Umbilical cord (tissue), 2 donors: ENCODE measurements at places on chromosomes 12 and 14. TPM values are rescaled to one million over a fixed set of nuclear protein-coding genes. Genes with fewer than 3 reads are reported as not detected.

- DNase-seq, result no peak
Observed at GRCh38 chr14:53331921-53332320, 178.8 kb upstream of the DDHD1 start.

DNA sequence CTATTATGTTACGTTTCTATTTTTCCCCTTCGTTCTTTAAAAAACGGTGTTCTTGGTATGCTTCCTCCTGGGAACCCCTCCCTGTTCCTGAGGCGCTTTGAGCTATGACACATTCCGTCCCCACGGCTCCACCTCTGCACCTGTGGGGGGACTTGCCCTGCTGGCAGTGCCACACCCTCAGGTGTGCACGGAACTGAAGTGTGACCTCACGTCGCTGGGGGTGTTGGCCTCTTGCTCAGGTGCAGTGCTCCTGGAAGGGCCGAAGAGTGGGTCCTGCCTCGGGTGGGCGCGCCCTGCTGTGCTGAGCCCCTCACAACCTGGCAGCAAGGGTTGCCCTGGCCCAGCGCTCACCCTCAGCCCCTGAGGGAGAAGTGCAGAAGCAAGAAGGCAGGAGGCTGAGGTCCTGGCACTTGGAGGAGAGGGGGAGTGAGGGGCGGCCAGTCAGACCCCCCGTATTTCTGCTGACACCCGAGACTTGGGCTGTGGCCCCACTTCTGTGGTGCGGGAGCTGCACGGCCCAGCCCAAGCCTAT is 4.9 kb downstream of the AMN start:
- DNase-seq, result peak; percentile 26

DNA sequence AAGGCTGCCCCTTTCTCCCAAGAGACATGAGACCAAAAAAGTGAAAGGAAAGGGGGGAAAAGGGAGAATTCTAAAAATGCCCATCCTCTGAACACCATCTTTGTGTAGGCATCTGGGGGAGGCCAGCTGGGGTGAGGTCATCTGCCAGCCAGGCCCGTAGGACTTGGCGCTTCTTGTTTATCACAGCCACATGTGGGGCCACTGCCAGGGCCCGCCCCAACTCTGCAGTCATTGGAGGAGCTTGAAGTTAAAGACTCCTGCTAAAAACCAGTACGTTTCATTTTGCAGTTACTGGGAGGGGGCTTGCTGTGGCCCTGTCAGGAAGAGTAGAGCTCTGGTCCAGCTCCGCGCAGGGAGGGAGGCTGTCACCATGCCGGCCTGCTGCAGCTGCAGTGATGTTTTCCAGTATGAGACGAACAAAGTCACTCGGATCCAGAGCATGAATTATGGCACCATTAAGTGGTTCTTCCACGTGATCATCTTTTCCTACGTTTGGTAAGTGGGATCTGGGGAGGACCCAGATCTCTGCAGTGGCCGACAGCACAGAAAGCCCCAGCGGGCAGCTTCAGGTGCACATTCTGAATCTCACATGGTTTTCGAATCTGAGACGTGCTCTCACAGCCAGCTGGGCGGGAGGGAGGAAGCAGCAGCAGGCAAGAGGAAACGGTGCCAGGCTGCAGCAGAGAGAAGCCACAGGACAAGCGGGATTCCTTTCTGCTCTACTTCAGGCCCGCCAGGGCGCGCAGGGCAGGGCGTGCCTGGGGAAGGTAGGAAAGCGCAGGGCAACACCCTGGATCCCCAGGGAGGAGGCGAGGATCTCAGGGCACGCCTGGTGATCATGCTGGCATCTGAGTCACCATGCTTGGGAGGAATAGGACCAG is at the start of gene P2RX7:
Gene P2RX7, plus strand, starts transcription at position 276 of the 881 bp plus-strand sequence. Its CDS starts 95 bp downstream, at position 371.
- peak; percentile 83 for DNase-seq

GRCh38 chr14:88351966-88352691 is 29.1 kb upstream of the KCNK10 start:
- peak; percentile 33 for DNase-seq

- DNase-seq, result peak; percentile 93
Observed at GRCh38 chr12:21891751-21892217, 49.4 kb downstream of the ABCC9 start.

GRCh38 chr14:104882325-104882973 is 17.4 kb downstream of the CEP170B start:
- no peak for DNase-seq

INHBC gene
- total RNA-seq, result not detected

CLEC9A gene
- total RNA-seq, result 36.4 TPM

AKAP6 gene
- 76.3 TPM for total RNA-seq

ZDHHC17 gene
- 105 TPM for total RNA-seq

HOXC5 gene
- total RNA-seq, result 1.2 TPM

FGD4 gene
- total RNA-seq, result 6.5 TPM

TSHR gene
- total RNA-seq, result 13.0 TPM

ASCL4 gene
- not detected for total RNA-seq

GRCh38 chr12:13152281-13152680 is 44.2 kb upstream of the EMP1 start:
- DNase-seq, result no peak

- DNase-seq, result no peak
Observed at GRCh38 chr12:96985515-96986362, 78.7 kb downstream of the NEDD1 start.

- no peak for DNase-seq
Observed at GRCh38 chr14:90554341-90554740, 157.5 kb downstream of the CALM1 start.

- no peak for DNase-seq
Observed at GRCh38 chr14:99351166-99352007, 79.4 kb upstream of the BCL11B start.

ANKS1B gene
- total RNA-seq, result 65.5 TPM

DNA sequence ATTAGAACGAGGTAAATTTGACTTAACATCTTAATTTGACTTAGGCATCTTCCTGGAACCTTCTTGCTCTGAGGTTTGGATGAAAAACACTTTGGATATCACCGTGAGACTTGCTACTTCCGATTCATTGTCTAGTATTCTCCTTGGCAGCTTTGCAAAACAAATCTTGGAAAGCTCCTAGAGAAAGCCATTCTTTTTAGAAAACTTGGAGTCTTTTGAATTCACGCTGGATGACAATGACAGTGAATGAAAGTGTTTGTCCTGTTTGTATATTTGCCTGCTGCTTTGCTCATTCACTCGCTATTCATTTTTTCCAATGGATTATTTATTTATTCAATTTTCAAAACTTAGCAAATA is 222.1 kb upstream of the HMGA2 start:
- DNase-seq, result no peak

EXOC3L4 gene
- total RNA-seq, result 0.72 TPM

DNA sequence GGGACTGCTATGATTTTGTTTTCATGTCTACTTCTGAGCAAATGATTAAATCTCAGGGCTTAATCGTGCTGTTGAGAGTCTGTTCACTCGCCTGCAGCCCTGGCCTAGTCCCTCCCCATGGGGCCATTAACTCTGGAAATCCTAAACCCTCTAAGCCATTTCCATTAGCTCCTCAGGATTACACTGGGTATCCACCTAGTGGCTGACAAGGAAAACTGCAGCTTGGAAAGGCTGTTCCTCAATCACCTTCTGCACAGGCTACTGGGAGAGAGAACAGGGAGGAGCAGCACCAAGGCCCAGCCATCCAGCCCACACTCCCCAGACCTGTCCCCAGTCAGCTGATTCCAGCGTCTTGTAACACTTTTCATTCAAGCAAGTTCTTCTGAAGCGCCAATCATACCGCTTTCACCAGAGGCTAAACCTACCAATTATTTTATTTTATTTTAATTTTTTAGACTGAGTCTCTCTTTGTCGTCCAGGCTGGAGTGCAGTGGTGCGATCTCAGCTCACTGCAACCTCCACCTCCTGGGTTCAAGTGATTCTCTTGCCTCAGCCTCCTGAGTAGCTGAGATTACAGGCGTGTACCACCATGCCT is 48.7 kb downstream of the NEUROD4 start:
- DNase-seq, result peak; percentile 34

GRCh38 chr14:99263564-99264330 is 8.2 kb downstream of the BCL11B start:
- DNase-seq, result no peak

RPL41 gene
- 3,505 TPM for total RNA-seq

GRCh38 chr12:19689226-19689625 is 249.9 kb downstream of the AEBP2 start:
- no peak for DNase-seq

- DNase-seq, result no peak
Observed at GRCh38 chr12:67453191-67453590, 184.0 kb downstream of the CAND1 start.

GRCh38 chr12:28313631-28314030 is 123.4 kb downstream of the CCDC91 start:
- peak; percentile 9 for DNase-seq

MSRB3 gene
- 192 TPM for total RNA-seq

FGF23 gene
- total RNA-seq, result 4.3 TPM

DNA sequence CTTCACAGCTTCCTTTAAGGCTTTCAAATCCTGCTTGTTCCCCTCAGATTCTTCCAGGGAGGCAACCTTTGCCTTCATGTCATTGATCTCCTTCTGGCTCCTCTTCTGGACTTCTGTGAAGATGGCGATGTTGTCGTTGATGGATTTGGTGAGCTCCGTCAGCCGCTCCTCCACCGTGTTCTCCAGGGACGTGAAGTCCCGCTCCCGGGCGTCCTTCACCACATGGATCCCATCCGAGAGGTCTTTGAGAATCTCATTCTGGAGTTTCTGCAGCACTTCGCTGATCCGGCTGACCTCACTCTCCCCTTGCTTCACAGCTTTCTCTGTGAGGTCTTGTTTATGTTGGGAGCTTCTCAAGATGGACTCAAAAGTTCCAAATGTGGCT is 7.9 kb downstream of the CKAP4 start:
- no peak for DNase-seq

GRCh38 chr12:110668480-110669192 is 20.3 kb downstream of the HVCN1 start:
- no peak for DNase-seq
